ENCODE measurements at places on chromosomes 4 and X. TPM values are rescaled to one million over a fixed set of nuclear protein-coding genes. Genes with fewer than 3 reads are reported as not detected.
A peak's percentile ranks its signal among the peaks of the same experiment; 100 is the strongest.

Gene SGCB
- total RNA-seq, result 62.5 TPM

Gene SH3D19
- 136 TPM for total RNA-seq

Gene F11
- total RNA-seq, result 23.9 TPM

Gene GAGE12H
- total RNA-seq, result not detected

GRCh38 chr4:112589206-112589605, 47.5 kb downstream of the ZGRF1 start:
- DNase-seq, result no peak

- DNase-seq, result no peak
These were observed 7.8 kb upstream of the ATXN3L start for GRCh38 chrX:13327666-13328065.

- no peak for DNase-seq
These were observed 171.4 kb downstream of the ARHGEF9 start for GRCh38 chrX:63613531-63614028.

- no peak for DNase-seq
These were observed 17.0 kb downstream of the DYNLT3 start for GRCh38 chrX:37830371-37830770.

DNA sequence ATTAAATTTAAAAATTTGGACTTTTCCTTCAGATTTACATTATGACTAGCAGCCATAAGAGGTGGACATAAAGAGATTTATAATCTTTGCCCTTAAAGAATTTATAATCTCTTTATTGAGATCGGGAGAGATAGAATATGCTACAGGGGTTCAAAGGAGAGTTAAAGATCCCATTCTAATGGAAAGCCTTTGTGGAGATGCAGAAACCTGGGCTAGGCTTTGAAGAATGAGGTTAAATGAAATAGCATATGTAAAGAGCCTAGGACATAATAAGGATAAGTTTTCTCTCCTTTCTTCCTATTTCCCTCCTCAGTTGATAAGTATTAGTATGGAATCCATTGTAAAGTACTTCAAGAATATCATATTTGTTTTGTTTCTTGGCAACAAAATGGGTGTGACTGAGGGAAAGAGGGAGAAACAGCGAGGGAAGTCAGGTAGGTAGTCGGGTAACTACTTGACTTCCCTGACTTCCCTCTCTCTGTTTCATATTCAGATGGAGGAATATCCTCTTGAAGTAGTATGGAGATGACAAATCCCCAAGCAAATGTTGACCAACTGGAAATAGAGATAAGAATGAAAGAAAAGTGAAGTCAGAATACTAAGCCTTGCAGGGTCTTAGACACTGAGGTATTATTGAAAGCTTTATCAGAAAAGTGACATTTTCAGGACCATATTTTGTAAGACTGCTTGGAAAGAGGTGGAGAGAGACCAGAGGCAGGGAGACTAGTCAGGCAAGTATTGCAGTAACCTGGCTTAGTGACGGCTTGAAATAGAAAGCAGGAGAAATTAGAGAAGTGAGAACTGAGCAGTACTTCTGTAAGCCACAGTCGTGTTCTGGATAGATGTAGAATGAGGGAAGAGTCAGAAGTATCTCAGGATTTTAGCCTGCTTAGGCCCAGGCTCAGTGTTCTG, 82.9 kb downstream of the PDLIM5 start:
- no peak for DNase-seq

DNA sequence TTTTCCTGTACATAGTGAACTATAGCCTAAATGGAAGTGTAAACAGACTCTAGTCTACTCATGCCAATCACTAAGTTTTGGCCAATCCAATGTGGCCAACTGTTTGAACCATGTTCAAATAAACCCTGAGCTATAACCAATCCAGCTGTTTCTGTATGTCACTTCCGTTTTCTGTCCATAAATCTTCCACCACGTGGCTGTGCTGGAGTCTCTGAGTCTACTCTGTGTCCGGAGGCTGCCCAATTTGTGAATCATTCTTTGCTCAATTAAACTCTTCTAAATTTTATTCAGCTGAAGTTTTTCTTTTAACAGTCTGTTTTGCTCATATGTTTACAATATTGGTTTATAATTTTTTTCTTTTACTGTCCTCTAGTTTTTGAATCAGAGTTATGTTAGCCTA, 112.3 kb upstream of the BANK1 start:
- no peak for DNase-seq

DNA sequence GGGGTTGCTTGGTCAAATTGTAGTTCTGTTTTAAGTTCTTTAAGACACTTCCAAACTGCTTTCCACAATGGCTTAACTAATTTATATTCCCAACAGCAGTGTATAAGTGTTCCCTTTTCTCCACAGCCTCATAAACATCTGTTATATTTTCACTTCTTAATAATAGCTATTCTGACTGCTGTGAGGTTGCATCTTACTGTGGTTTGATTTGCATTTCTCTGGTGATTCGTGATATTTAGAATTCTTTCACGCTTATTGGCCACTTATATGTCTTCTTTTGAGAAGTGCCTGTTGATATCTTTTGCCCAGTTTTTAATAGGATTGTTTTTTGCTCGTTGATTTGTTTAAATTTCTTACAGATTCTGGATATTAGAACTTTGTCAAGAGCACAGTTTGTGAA, 278.6 kb upstream of the ITM2A start:
- no peak for DNase-seq

DNA sequence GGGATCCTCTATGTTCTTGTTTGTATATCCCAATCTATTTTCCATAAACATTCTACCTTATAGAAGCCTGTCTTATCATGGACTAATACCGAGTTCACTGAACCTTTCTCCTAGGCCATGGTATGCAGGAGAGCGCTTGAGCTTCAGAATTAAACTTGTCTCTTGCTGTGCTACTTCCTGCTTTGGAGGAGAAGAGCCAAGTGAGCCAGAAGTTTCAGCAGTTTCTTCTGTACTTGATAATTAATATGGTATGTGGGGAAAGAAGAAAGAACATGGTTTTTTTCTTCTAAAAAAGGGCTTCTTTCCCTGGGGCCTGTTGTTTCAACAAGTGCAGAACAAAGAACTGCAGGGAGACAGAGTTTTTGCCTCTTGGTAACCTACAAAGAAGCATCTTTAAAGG, 172.8 kb downstream of the ATG4A start:
- DNase-seq, result no peak

GRCh38 chr4:170420255-170420693, 330.5 kb upstream of the AADAT start:
- peak; percentile 49 for DNase-seq

DNA sequence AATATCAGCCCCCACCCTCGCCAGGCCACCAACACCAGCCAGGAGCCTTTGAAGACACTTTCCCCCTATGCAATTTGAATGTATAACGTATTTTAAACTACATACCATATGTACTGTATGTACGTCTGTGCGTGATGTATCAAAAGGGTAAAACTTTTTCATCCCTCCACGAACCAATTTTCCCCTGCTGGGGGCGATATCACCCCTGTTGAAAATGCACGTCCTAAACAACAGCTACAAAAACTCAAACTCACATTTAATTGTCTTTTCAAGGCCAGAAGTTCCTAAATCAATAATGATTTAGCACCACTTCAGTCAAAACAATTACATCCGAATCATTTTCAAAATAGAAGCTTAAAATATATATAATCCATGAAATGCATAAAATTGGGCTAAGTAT, 1.4 kb downstream of the VEGFD start:
- no peak for DNase-seq

DNA sequence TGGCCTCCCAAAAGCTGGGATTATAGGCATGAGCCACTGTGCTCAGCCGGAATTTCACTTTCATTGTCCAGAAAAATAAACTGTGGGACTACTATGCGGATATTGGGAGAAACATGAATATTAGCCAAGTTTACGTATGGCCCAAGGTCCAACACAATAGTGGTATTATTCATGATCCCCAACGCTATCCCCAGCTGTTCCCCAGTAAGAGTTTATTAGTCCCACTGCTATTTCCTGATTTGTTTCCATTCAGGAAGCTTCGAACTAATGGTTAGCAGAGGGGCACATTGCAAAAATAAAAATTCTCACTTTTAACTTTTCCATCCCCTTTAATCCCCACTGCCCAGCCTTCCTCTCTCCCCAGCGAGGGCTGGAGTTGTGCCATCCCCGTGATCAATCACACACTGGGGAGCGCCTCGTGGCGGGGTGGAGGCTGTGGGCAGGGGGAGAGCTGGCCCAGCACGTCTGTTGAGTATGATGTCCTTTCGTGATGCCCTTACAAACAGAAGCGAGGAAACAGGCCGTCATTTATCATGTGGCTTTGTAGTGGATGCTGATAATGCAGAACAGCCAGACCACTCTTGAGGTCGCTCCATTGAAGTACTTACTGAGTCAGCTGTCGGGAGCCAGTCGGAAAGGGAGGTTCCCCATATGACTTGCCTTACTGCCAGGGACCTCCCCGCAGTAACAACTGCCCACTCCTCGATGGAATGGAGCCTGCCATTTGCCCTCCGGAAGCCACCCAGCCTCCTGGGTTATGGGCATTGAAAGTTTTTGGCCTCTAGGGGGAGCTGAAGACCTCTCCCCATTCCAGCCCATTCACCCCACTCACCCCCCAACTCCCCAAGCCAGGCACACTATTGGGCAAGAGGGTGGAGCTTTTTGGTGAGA, 117.0 kb downstream of the KDR start:
- DNase-seq, result no peak

DNA sequence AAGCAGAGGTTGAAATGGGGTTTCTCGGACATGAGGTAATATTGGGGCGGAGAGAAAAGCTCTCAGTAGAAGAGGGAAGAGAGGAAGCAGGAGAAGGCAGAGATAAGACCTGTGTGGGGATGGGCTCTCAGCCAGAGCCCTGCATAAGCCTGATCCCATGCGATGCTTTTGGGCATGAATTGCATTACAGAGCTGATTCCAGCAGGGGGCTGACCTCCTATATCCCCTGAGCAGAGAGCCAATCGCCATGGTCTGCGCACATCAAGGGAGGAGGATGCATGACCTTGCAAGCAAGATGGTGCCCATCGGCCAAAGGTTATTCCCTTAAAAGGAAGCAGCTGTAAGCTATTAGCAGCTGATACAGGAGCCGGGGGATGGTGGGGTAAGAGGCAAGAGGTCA, 7.6 kb downstream of the ANOS1 start:
- no peak for DNase-seq

DNA sequence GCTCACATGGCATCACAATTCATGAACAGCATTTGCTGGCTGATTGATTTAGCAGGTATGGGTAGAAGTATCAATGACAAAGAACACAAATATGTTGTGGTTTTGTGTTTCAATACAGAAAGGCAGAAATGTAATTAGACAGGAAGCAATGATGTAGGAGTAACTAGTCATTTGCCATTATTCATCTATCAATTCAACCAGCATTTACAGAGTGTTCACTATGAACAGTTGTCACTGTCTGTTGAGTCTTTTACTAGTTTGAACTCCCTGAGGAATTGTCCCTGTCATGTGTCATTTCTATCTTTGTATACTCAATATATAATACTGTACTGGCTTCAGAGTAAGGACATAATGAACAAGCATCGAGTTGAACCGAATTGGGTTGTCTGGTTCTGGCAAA, 51.5 kb upstream of the ARHGAP24 start:
- DNase-seq, result no peak

DNA sequence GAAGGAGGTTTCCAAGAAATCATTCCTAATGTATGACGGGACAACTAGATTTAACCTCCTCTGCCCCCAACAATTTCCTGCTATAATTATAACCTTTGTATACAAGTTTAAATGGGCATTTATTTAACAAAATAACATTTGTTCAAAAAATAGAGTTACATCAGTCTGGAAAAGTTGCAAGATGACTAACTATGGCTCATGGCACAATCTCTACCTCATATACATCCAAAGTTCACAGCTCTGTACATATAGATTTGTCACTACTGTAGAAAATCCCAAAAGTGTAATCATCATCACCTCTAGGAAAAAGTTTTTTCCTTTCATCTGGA, 3.8 kb upstream of the RPS6KA3 start:
- DNase-seq, result no peak

Measured in mucosa of gallbladder (tissue), 1 donor.